ENCODE measurements at places on chromosomes 13 and 19.

- no peak for DNase-seq
Observed at GRCh38 chr13:101085551-101085950, 330.8 kb downstream of the NALCN start.

DNA sequence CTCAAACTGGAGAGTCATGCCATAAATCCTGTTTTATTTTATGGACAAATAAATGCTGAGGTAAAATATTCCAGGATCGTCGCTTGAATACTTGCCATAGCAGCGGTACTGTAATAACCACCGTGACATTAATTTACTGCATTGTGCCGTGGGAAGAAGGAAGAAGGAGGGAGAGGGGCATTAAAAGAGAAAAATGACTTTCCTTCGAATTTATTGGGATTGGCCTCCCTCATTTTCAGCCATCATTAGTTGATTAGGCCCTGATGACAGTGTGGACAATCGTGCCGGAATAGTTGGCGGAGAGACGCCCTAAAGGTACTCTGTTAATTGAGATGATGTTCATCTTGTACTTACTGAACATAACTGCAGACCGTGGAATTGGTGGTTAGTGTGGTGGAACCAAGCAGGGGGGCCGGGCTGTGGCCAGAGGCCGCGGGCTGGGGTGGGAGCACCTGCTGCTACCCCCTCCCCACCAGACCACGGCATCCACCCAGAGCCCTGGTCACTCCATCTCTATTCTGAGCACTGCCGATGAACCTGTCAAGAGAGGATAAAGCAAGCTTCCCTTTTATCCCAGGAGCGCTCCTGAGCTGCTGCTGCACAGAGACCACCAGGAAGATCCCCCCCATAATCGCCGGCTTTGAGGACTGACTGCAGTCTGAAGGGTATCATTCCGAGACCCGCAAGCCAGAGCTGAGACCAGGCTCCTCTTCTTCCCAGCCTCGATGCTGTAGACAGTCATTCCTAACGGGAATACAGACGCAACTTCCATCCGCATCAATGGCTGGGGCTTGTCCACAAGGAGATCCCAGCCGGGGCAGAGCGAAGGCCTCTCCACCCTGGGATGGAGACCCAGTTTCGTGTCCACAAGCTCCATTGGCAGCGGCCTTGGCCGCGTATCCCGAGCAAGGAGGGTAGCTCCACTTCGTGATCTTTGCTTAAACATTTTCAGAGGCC, 168.3 kb upstream of the TSHZ3 start:
- no peak for DNase-seq

- DNase-seq, result no peak
Observed at GRCh38 chr19:46985542-46986415, 33.9 kb upstream of the NPAS1 start.

- no peak for DNase-seq
Observed at GRCh38 chr19:17441241-17442021, 7.0 kb downstream of the TMEM221 start.

DNA sequence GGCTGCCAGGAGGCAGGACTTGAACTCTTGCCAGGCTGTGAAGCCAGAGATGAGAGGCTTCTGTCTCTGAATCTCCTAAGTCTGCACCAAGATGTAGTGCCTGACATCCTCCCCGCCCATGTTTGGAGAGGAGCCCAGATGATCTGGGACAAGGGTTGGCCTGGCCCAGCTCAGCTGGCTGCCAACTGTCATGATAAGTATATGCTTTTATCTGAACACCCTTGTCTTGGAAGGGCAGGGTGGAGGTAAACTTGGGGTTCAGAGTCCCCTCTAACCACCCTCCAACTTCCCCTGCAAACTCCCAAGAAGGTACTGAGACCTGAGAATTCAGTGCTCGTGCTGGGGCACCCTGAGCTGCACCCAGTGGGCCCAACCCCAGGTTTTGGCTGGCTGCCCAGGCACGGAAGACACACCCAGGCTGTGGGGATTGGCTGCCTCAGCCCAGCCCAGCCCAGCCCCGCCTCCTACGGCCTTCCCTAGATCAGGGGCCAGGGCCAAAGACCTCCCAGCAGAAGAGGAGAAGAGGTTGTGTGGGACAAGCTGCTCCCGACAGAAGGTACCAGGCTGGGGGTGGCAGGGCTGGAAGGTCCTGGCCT, at the start of gene CYP4F12:
CYP4F12 (plus strand) TSS at position 508 of the 596 bp plus-strand sequence. CDS start 443 bp downstream, outside the sequence.
- DNase-seq, result no peak

DNA sequence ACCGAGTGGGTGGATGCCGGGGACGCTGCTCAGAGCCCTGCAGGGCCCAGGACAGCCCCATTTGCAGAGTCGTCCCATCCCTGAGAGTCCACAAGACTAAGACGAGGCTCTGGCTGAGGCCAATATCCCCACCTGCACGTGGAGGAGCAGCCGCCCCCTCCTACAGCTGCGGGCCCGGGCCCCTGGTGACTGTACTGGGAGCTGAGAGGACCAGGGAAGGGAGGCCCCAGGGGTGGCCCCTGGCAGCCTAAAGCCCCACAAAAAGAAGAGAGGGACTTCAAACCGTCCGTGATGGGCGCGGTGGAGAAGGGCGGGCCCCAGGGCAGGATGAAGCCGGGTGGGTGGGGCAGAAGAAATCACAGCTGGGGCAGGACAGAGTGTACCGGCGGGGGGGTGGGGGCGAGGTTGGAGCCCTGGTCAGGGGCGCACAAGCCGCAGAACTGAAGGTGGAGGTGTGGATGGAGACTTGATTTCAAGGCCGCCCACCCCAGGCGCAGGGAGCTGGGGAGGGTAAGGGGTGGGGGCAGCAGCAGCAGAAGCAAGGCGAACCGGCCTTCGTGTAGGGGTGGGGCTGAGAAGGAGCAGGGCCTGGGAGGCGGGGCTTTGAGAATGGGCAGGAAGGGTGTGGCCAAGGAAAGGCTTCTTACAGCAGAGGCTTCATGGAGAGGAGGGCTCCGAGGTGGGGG, 12.9 kb downstream of the CFD start:
- DNase-seq, result peak; percentile 65

GRCh38 chr13:106213028-106213757, 322.3 kb downstream of the EFNB2 start:
- no peak for DNase-seq

DNA sequence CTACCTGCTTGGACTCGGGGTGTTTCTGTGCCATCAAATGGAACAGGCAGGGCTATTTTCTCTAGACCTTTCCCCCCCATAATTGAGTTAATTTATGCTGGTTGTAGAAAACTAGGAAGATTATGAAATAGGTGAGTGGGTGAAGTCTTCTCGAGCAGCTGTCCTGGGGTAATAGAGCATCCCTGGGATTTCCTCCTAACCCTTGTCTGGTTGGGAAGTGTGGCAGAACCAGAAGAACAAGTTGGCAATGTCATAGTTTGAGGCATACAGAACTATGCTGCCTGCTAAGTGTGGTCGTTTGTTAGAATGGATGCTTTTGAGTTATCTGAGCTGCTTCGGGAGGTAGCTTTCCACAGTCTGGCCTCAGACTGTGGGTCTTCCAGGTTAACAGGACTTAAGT, 3.7 kb downstream of the GATAD2A start:
- DNase-seq, result no peak

GRCh38 chr19:36891768-36892357, 24.2 kb downstream of the ZNF829 start:
- no peak for DNase-seq

GRCh38 chr13:98528663-98529064, 48.2 kb downstream of the STK24 start:
- no peak for DNase-seq

- DNase-seq, result no peak
Observed at GRCh38 chr13:66556306-66556705, 673.8 kb downstream of the PCDH9 start.

DNA sequence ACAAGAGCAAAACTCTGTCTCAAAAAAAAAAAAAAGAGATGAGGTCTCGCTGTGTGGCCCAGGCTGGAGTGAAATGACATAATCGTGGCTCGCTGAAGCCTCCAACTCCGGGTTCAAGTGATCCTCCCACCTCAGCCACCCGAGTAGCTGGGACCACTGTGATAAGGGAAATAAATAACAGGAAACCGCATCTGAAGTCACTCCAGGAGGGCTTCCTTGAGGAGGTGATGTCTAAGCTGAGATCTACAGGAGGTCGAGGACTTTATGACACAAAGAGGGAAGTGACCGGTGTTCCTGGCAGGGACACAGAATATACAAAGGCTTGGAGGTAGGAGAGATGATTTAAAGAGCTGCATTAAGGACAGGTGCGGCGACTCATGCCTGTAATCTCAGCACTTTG, 8.9 kb upstream of the NR2F6 start:
- no peak for DNase-seq

GRCh38 chr19:32859591-32859990, 10.0 kb downstream of the SLC7A9 start:
- no peak for DNase-seq

GRCh38 chr13:44971656-44972595, 17.3 kb downstream of the NUFIP1 start:
- DNase-seq, result no peak

DNA sequence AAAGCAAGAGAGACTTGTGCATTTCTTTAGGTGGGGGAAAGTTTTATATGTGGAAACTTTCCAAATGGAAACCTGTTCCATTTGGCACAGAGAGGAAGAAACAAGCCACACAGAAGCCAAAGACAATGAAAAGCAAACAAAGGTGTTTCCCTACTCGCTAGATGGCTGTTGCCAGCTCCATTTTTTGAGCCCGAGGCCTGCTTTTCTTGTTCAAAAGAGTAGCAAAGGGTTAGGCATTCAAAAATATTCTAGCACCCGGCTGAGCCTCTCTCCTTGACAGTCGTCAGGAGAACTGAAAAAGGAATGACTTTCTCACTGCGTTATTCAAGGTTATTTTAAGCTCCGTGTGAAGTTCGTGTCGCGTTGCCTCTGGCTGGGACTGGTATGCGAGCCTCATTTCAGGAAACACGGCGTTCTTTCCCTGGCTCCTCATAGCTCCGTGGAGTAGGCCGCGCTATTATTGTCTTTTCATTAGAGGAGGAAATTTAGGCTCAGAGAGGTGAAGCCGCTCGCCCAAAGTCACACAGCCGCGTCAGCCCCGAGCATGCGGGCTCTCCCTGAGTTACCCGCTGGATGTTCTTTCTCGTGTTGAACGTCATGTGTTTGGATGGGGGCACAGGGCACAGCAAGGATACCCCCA, 7.6 kb downstream of the TRPM4 start:
- no peak for DNase-seq

DNA sequence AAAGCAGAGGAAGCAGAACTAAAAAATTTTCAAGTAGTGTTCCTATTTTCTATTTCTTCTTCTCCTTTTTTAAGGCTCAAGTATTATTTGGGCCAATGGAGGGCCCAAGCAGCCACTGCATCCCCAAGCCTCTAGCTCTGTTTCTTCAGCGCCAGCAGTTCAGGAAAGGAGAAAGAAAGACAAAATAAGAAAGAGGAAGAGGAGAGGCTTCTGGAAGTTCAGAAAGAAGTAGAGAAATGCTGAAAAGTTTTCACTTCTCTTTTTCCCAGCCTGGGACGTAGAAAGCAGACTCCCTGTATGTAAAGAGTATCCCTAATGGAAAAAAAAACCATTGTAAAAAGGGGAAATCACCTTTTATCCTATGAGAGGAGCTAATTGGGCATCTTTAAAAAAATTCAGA, 165.5 kb upstream of the KLF12 start:
- no peak for DNase-seq

DNA sequence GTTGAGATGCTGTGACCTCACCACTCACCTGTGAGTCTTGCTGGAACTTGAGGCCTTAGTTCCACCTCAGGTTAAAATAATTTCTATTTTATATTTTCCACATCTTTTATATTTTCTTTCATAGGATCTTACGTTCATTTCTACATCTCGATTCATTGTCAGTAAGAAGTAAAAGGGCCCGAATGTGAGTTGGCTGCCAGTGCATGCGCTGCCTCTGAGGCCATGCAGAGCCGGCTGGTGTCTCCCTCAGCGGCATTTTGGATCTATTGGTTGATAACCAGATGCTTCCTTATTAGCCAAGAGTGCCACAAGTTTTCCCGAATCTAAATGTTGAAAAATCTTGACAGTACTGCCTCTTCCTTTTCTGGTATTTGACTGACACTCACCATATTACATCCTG, 347.3 kb downstream of the TEX29 start:
- no peak for DNase-seq

DNA sequence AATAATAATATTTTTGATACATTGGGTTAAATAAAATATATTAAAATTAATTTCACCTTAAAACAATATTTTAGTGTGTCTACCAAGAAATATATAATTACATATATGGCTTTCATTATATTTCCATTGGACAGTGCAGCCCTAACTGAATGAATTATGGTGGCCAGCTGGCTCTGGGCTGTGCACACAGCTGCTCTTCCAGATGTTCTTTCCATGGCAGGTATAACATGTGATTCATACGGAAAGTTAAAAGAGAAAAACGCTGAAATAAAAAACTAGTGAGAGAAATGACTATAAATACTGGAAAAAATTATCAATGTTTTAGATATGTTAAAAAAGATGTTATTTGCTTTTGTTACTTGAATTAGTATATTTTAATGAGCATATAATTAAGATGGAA, 216.3 kb downstream of the RGCC start:
- DNase-seq, result no peak

- no peak for DNase-seq
Observed at GRCh38 chr19:38250821-38251563, 5.2 kb downstream of the PPP1R14A start.

- DNase-seq, result no peak
Observed at GRCh38 chr13:26497968-26498511, 59.4 kb upstream of the WASF3 start.

DNA sequence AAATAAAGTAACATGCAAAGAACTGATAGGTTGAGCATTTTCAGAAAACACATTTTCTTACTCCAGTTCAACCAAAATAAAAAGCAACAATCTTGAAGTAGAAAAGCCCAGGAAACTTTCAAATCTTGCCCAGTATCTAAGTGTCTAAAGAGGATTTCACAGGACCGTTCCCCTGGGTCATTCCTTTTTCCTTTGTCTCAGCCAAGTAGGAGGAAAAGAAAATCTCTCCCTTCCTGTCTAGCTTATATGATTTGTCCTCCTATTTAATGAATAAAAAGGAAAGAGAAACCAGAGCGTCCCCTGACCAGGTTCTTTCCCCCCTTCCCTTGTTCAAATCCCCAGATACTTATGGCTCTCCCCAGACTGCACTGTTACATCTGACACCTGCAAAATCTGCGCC, 248.0 kb downstream of the KCTD12 start:
- no peak for DNase-seq

DNA sequence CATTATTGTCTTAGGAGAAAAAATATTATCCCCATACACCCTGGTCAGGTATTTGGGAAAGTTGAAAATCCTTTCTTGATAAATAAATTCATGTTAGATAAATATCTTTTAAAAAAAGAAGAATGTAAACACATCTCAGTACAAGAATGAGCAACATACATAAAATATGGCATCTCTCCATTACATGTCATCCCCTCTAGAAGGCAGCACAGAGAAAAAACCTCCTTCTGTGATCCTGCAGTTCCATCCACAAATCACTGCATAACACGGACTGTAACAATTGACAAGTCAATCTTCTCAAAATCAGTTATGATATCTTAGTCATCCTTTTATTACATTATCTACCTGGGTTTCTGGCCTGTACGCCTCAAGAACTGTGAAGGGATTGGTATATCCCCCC, 683.9 kb upstream of the KLHL1 start:
- no peak for DNase-seq

DNA sequence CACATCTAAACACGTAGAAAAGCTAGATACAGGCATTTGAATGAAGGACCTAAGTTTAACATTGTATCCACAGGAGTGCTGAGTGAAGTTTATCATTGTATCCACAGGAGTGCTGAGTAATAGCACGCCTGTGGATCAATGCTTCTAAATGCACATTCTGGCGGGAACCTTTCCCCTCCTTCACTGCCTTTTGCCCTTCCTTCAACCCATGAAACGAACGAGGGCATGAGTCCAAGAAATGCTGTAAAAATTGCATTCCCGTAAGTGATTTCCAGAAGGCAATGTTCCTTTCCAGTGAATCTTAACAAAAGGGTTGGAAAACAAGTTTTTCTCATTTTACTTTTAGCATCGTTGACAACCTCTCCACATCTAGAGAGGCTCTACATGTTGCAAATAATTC, 88.1 kb downstream of the ZDHHC20 start:
- no peak for DNase-seq
